ENCODE measurements at places on chromosomes 3 and 15. TPM values are rescaled to one million over a fixed set of nuclear protein-coding genes. Genes with fewer than 3 reads are reported as not detected.

The GCNT3 gene
- 1.8 TPM for total RNA-seq

The IGSF11 gene
- total RNA-seq, result 19.6 TPM

The ZMYND10 gene
- 23.8 TPM for total RNA-seq

The POTEB2 gene
- not detected for total RNA-seq

The GABRR3 gene
- not detected for total RNA-seq

The SST gene
- total RNA-seq, result 80.5 TPM

The WNT5A gene
- 16.4 TPM for total RNA-seq

The ITIH1 gene
- total RNA-seq, result not detected

The COL6A5 gene
- total RNA-seq, result 0.69 TPM

The PAK6 gene
- total RNA-seq, result 23.5 TPM

The RMDN3 gene
- total RNA-seq, result 21.2 TPM

The ALPK3 gene
- total RNA-seq, result 2.5 TPM

The TRH gene
- total RNA-seq, result 29.1 TPM

The PCLAF gene
- total RNA-seq, result 7.8 TPM

The STT3B gene
- total RNA-seq, result 160 TPM

The C3orf33 gene
- 15.9 TPM for total RNA-seq

The ADGRG7 gene
- total RNA-seq, result not detected

The LTF gene
- total RNA-seq, result 0.92 TPM

The IL17RD gene
- total RNA-seq, result 27.7 TPM

The CYP8B1 gene
- total RNA-seq, result not detected

The AGBL1 gene
- total RNA-seq, result 3.0 TPM

The ALS2CL gene
- total RNA-seq, result 2.1 TPM

The KPNA4 gene
- 40.1 TPM for total RNA-seq

Measured in diencephalon (tissue), 1 donor.